ENCODE measurements at places on chromosomes 12 and 14.

DNA sequence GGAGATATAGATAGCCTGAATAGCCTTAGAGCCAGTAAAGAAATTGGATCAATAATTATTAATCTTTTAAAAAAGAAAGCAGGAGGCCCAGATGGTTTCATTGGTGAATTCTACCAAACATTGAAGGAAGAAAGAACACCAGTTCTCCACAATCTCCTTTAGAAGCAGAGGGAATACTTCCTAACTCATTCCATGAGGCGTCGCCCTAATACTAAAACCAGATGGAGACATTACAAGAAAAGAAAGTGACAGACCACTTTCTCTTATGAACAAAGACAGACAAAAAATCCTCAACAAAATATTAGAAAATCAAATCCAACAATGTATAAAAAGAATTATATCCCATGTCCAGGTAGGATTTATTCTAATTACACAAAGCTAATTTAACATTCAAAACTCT is 362.6 kb downstream of the BCAT1 start:
- DNase-seq: no peak

DNA sequence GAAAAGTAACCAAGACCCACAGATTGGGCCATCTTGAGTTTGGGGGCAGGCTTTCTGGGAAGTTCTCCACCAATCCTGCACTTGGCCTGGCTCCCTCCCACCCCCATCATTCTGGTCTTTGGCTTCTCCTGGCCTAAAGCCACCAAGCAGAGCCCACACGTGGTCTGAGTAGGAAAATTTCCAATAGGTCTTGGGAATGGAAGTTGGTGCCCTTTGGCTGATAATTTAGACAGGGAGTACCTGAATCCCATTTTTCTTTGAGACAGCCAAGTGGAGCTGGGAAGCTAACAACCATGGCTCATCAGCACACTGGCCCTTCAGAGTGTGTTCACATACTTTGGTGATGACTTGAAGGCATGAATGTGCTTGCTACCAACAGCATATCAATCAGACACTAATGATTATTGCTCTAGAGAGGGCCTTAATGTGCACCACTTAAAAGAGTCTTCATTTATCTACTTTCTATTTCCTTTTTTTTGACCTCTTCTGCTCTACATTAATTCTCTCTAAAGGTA is 156.0 kb downstream of the EGLN3 start:
- DNase-seq: no peak

DNA sequence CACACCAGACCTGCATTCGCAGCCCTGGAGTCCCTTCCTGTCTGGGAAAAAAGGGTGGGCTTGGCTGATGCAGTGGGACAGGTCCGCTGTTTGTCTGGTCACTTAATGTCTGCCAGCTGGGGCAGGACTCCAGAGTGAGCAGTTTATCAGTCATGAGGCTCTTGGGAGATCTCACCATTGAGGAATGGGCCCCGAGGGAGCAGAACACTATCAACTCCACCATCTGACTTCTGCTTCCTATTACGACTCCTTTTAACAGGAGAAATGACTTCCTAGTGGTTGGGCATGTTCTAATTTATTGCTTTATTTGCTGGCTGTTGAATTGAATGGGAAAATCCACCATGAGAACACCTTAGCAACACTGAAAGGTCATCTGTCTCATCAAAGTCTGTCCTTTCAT is 182.5 kb upstream of the RASSF8 start:
- DNase-seq: no peak

DNA sequence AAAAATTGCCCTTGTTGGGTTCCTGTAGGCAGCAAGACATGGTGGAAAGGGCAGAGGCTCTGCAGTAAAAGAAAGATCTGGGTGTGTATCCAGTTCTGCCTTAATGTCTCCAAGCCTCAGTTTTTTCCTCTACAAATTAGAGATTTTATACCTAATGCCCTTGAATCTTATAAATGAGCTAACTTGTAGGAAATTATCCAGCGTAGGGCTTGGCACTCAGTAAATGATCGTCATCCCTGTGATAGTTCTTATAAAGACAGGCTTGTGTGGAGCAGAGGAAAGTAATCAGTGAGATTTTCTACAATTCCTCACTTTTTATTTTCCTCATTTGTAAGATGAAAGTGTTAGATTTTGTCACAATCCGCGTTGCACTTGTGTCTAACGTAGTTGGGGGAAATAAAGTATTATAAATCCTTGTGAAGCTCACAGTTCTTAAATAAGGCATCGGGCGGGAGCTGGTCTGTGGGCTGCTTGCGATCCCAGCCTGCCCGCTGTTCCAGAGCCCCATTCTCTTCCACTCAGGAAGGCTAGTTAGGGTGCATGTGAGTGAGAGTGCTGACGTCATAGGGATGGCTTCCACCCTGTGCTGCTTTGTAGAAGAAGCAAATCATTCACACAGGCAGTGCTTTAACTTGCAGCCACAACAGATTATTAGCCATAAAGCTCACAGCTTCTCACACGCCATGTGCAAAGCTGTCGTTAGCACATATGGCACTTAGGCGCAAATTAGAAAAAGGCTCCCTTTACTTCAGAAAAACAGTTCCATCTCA is 87.6 kb downstream of the EML1 start:
- no peak for DNase-seq

DNA sequence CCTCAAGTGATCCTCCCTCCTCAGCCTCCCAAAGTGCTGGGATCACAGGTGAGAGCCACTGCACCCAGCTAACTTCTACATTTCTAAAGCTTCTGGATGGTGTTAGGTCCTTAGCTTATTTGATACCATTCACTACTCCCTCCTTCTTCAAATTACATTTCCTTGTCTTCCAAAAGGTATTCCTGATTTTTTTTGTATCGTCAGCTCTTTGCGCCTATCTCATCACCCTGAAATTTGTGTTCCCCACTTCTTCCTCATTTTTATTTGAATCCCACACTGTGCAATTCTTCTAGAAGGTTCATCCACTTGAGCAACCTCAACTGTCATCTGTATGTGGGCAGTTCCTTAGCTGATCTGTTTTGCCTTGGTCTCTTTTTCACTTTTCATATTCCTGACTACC is 241.8 kb upstream of the RGS6 start:
- no peak for DNase-seq

- no peak for DNase-seq
Measured at GRCh38 chr12:56153678-56154065, 1.3 kb downstream of the MYL6B start.

DNA sequence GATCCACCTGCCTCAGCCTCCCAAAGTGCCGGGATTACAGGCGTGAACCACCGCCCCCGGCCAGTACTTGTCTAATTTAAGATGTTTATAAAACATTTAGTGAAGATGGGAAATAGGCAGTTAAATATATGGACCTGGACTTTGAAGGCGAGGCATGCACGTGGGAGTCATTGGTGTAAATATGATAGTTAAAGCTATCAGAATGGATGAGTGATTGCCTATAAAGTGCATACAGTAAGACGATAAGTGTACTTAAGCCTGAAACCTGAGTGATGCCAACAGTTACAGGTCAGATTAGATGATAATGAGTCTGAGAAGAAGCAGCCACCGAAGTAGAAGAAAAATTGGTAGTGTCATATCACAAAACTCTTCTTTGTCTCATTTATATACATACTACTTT is 11.5 kb downstream of the RAD51B start:
- no peak for DNase-seq

DNA sequence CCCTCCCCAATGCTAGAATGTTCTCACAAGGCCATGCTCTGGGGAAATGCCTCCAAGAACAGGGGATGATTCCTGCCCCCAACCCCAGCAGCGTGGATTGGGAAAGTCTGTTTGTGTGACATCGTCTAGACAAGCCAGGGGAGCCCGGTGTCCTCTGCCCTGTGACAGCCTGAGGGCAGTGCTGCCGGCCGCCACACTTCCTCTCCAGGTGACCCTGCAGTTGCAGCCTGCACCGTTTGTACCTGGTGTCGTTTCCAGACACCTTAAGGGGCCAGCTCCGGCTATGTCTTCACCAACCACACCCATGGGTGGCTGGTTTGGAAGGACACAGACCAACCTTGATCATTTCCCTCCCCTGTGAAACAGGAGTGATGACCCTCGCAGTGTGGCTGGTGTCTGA is 372.6 kb downstream of the BCL11B start:
- DNase-seq: no peak

- DNase-seq: no peak
Measured at GRCh38 chr12:119363490-119363889, 29.0 kb downstream of the CCDC60 start.

- no peak for DNase-seq
Measured at GRCh38 chr12:15732341-15733061, 56.7 kb downstream of the EPS8 start.

DNA sequence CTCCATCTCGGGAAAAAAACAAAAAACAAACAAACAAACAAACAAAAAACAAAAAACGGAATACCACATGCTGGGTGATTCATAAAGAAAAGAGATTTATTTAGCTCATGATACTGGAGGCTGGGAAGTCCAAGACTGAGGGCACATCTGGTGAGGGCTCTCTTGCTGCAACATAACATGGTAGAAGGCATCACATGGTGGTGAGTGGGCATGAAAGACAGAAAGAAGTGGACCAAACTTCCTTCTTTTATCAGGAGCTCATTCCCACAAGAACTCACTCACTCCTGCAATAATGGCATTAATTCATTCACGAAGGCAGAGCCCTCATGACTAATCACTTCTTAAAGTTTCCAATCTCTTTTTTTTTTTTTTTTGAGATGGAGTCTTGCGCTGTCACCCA is 8.0 kb upstream of the LGMN start:
- DNase-seq: no peak

- DNase-seq: peak; percentile 23
Measured at GRCh38 chr12:62631471-62632410, 165.1 kb downstream of the MON2 start.

- DNase-seq: no peak
Measured at GRCh38 chr14:99627510-99628381, 17.2 kb upstream of the HHIPL1 start.

DNA sequence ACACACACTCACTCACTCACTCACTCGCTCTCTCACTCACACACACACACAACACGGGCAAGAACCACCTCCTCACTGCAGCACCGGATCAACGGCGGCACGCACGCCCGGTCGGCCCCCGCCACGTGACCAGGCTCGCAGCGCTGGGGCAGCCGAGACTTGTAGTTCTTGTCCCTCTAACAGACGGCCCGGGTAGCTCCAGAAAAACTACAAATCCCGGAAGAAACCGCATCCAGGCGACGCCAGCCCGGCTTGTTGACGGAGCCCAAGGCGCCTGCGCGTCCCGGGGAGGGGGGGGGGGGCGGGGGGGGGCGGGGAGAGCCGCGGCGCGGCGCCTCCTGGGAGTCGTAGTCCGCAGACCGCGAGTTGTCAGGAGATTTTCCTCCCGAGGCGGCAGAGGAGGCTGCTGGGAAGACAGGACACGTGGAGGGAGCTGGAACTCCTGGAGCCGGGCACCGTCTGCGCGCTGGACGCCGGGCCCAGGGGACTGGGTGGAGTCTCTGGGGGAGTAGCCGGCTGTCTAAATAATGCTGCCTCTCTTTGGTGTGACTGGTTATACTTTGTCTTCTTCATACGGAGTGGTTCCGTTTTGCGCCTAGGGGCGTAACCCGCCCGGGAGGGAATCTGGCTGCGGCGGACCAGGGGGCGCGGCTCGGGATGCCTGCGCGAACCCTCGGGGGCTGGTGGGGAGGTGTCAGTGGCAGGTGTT is at the start of gene MAX:
Gene MAX, minus strand, starts transcription at position 77 of the 709 bp plus-strand sequence. CDS start 178 bp downstream, outside the sequence.
- DNase-seq: peak; percentile 96

- no peak for DNase-seq
Measured at GRCh38 chr12:105742567-105742874, 396.2 kb downstream of the NUAK1 start.

GRCh38 chr12:41627476-41627875 is 439.4 kb downstream of the PDZRN4 start:
- DNase-seq: no peak

GRCh38 chr14:32331206-32331605 is 2.1 kb downstream of the AKAP6 start:
- DNase-seq: no peak

GRCh38 chr12:92270521-92270920 is 124.9 kb upstream of the BTG1 start:
- no peak for DNase-seq

- no peak for DNase-seq
Measured at GRCh38 chr12:58847901-58848600, 72.3 kb downstream of the LRIG3 start.

DNA sequence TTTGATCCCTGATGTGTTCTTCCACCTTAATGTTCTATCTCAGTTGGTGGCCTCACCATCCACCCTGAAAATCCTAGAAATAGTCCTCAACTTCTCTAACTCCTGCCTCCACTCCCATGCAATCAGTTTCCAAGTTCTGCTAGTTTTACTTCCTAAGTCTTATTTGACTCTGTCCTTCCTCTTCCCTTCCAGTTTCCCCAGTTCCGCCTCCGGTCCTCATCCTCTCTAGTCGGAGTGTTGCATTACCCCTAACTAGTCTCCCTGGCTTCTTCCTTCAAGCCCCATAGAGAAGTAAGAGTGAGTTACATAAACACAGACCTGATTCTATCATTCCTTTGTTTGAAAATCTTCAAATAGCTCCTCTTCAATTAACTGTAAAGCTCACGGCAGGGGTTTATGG is 236.5 kb downstream of the GXYLT1 start:
- no peak for DNase-seq

DNA sequence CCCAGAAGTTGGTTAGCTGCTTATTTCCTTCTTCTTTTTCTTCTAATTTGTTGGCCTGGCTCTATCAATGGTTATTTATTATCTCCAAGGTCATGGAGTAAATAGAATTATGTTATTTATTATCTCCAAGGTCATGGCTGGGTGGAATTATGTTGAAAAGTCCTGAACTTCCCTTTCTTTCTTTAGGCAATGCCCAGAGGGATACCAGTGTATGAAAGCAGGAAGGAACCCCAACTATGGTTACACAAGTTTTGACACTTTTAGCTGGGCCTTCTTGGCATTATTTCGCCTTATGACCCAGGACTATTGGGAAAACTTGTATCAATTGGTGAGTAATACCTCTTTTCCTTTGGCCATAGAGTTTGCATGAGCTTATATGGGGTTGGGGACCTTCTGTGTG is 111.6 kb downstream of the SCN8A start:
- no peak for DNase-seq

DNA sequence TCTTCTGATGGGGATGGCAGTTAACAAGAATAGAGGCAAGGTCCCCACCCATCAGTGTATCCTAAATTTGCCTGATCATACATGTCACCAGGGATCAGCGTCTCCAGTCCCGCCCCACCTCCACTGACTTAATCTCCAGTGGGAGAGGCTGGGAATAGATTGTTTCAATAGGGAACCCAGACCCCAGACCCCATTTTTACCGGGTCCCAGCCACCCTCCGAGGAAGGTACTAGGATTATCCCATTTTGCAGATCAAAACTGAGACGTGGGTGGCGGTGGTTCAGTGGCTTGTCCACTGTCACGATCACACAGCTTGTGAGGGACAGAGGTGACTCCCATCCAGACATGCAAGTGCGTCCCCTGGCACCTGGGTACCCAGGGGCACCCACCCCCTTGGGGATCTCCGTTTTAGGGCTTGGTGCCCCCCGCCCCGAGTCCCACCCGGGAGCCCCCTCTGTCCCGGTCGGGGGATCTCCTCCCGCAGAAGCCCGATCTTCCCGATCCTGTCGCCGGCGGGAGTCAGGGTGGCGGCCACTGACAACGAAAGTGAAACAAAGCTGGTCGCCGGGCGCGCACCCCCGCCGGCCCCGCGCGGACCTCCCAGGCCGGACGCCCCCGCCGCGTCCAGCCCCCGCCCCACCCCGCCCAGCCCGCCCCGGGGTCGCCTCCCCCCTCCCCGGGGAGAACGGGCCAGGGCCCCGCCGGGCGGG is 523 bp downstream of the WSB2 start:
- DNase-seq: peak; percentile 40

Measured in stimulated activated naive CD8-positive, alpha-beta T cell treated with anti-CD3 and anti-CD28 coated beads, Interleukin-15, Interleukin-2, amounts not matched to agents 100 U/mL and 50 U/mL, for 24 hours (primary cell).